ENCODE measurements at places on chromosomes 12 and 14.

- DNase-seq = no peak
These were observed 5.6 kb upstream of the COCH start for GRCh38 chr14:30868736-30869135.

DNA sequence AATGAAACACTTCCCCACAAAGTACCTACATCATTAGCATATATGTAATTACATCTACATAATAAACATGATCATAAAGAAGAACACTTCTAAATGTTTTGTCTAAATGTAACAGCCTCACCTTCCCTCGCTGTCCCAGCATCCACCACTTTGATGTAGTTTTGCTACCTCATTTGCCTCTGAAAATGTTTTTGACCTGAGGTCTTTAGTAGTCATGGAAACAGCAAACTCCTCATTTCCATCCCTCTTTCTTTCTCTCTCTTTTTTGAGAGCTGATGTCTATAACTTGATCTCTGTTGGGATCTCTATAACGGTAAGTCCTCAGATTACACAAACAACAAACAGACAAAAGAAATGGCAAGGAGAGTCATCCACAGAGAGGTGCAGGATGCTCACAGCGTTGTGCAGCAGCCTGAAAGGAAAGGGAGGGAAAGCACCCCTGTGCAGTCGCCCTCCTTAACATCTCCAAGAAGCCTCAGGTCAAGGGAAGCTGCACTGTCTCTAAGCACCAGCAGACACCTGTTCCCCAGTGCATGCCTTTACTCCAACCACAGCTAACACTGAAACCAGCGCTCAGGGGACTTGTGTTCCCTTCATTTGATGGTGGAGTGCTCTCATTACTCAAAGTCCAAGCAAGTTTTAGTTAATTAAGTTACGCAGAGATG lies 268.7 kb downstream of the TMEM132D start:
- no peak for DNase-seq

DNA sequence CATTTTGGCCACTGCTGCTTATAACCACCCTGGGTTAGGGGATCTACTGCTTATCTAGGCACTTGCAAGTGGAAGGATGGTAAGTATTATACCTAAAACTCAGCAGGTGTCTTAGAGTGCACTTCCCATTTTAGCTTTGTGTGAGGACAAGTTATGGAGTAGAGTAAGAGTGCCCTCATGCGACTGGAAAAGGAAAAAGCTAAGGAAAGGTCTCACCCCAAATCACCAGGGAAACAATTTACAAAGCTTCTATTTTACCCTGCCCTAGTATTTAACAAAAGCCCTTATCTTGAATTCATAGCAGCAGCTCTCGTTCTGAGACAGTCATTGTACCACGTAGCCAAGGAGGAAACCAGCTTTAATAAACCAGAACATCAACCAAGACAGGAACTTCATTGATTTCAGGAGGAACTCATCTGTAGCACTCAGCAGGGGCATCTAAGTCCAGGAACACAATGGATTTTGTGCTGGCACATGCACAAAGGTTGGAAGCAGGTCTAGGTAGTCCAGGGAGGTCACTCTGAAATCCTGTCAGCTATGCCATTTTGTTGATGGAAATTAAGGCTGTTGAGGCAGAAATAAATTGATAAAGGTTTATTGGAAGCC lies 2.9 kb downstream of the RDH12 start:
- peak; percentile 84 for DNase-seq

- no peak for DNase-seq
These were observed 4.3 kb upstream of the PGF start for GRCh38 chr14:74959596-74960180.

- DNase-seq = no peak
These were observed 667.8 kb downstream of the NOVA1 start for GRCh38 chr14:25929881-25930615.

All from NCI-H2171 treated with DMSO at 0.1 percent for 48 hours (cell line).